CD4-positive, alpha-beta T cell treated with Interleukin-15 for 4 hours (primary cell): ENCODE measurements at places on chromosomes 13 and 19.
A peak's percentile ranks its signal among the peaks of the same experiment; 100 is the strongest.

DNA sequence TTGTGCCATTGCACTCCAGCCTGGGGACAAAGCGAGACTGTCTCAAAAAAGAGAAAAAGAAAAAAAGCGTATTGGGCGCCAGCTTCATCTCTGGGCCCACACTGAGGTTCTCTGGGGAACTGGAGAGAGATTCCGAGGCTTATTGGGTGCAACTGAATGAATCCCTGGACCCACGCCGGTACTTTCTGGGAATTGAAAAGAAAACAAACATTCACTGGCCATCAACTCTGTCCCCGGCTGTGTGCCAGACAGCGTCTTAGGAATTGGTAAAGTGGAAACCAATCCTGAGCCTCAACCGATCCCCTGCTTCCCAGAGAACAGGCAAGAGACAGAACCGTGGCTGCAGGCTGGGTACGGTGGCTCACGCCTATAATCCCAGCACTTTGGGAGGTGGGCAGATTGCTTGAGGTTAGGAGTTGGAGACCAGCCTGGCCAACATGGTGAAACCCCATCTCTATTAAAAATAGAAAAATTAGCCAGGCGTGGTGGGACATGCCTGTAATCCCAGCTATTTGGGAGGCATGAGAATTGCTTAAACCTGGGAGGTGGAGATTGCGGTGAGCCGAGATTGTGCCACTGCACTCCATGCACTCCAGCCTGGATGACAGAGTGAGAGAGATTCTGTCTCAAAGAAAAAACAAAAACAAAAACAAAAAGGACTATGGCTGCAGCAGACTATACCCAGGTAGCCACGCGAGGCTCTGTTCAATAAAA lies 8.6 kb downstream of the ANO8 start:
- no peak for DNase-seq

GRCh38 chr13:114131583-114132418 lies 622 bp downstream of the RASA3 start:
- no peak for DNase-seq

- no peak for DNase-seq
Observed at GRCh38 chr13:42615691-42616090, 41.7 kb downstream of the TNFSF11 start.

GRCh38 chr19:11196406-11197287 lies 698 bp downstream of the KANK2 start:
- no peak for DNase-seq

- no peak for DNase-seq
Observed at GRCh38 chr13:36131931-36132297, 732 bp upstream of the DCLK1 start.

GRCh38 chr13:39263531-39263930 lies 225.3 kb downstream of the NHLRC3 start:
- DNase-seq: no peak

GRCh38 chr19:52734893-52735661 lies at the start of gene ZNF611:
Gene ZNF611 (minus strand): TSS chr19:52735044. CDS start chr19:52715894, 19,150 bp downstream.
- DNase-seq: peak; percentile 99

DNA sequence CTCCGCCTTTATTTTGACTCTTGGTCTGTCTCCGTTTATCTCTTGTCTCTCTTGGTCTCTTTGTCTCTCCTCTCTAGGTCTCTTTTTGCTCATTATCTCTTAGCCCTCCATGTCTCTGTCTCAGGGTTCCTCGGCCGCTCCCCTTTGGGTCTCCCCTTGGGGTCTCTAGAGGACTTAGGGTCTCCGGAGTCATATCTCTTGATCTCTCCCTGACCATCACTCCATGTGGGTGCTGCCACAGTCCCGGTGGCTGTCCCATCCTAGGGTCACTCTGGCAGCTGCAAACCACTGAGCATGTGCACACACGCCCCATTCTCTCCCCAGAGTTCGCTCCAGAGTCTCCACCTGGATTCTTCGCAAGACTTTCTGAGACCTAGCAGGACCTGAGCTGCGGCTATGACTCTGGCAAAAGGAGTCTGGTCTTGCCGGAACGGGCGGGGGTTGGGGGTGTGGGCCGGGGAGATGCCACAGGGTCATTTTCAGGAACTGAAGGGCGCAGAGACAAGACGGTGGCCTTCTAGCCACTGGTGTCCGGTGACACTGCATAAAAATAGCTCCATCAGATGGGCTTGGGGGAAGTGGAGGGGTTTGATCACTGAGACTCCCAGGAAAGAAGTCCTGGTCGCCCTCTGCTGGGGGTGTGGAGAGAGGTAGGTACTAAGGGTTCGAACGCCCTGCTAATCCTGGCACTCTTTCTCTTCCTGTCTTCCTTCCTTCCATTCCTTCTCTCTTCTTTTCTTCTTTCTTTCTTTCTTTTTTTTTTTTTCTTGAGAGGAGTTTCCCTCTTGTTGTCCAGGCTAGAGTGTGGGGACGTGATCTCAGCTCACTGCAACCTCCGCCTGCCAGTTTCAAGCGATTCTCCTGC lies 1.2 kb upstream of the KCNA7 start:
- DNase-seq: no peak

GRCh38 chr19:32708457-32708856 lies 11.1 kb upstream of the TDRD12 start:
- peak; percentile 23 for DNase-seq

DNA sequence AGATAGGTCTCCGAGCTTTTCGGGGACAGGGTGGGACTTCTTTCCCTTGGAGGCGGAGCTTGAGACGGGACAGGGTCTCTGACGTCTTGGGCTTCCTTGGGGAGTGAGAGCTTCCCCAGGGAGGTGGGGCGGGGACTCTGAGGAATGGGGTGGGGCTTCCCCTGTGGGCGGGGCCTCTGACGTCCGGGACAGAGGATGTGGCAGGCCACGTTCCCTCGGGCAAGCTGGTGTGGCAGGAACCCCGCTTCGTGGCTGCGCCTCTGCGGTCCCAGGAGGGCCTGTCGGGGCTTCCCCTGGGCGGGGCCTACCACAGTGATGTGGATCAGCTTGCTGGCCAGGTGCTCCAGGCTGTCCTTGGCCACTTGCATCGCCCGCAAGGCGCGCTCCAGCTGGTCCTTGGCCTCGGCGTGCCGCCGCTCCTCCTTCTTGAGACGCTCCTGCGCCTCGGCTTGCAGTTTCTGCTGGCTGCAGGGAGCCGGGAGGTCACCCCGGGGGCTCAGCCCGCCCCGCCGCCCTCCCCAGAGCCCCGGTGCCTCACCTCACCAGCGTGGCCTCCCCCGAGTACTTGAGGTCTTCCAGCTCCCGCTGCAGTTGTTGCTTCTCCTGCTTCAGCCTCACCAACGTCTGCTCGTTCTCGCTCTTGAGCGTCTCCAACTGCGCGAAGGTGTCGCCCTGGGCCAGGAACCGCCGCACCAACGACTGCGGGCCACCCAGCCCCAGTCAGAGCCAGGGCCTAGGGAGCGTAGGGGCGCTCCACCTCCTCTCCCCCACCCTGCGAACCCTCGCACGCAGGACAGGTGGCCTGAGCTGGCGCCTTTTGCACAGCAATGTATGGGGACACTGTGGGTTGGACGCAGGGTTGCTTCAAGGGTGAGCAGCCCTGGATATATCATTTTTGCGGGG lies 3.3 kb upstream of the RGL3 start:
- DNase-seq: peak; percentile 56

GRCh38 chr19:8607386-8607785 lies 3.1 kb downstream of the ADAMTS10 start:
- DNase-seq: no peak

- no peak for DNase-seq
Observed at GRCh38 chr13:32984857-32985626, 31.2 kb upstream of the KL start.

- no peak for DNase-seq
Observed at GRCh38 chr13:97026531-97027161, 32.4 kb upstream of the OXGR1 start.
